ENCODE measurements at places on chromosomes 4 and X.

DNA sequence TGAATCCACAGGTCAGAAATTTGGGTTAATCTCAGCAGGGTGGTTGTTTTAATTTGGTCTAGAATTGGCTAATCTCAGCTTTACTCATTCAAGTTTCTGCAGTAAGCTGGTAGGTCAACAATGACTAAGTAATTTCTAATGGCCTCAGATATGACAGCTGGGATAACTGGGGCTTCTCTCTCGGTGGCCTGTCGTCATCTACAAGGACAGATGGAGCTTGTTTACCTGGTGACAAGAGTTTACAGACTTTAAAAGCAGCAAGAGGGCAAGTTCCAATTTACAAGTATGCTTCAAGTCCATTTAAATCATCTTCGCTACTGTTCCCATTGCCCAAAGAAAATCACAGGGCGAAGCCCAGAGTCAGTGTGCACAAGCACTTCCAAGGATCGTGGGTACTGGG, 453.9 kb downstream of the PDHA2 start:
- DNase-seq: no peak

DNA sequence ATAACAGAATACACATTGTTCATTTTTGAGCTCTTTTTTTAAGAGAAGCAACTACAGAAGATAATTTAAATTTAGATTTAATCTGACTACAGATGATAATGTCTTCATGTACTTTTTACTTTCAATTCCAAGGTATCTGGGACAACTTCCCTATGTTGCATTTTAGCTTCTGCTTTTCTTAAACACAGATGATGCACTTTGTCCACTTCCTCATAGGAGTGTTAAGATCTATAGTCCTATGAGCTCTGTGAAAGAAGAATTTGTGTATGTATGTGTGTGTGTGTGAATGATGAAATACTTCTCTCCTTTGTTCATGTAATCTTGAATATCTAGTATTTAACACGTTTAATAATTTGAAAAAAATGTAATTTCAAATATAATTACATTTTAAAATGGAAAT, 5.3 kb upstream of the FHIP1A start:
- no peak for DNase-seq

DNA sequence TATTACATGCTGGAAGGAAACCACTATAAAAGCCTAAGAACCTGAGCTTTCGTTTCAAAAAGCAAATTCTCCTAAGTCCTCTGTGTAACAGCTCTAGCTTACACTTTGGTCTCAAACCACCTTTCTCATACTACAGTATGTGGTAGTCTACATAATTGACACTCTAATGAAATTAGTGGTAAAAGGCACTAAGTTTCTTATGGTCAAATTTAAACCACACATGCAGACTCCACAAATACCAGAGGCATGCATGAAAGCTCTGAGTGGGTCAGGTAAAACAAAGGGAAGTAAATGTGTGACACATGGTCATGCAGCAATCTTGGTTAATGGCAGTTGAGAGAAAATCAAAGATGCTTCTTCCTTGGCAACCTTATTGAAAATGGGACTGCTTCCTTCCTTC, 187.8 kb downstream of the CCNG2 start:
- no peak for DNase-seq

- DNase-seq: no peak
Measured at GRCh38 chrX:115616943-115617563, 56.1 kb downstream of the PLS3 start.

DNA sequence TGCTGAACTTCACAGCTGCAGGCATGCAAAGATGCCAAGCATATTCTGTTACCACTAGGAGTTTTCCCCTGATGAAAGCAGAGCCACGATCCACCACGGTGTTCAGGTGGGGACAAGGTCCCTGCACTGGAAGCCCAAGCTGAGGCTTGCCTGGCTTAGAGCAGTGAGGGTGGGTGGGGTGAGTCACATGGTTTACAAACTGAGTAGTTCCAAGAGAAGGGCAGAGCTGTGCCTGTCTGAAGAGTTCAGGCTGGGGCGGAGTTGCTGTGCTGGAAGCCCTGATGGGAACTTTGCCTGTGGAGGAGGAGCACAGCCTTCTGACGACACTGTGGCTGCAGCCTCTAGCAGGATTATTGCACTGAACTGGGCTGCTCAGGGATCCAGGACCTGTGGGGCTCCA, 45.5 kb downstream of the FAM9B start:
- no peak for DNase-seq

DNA sequence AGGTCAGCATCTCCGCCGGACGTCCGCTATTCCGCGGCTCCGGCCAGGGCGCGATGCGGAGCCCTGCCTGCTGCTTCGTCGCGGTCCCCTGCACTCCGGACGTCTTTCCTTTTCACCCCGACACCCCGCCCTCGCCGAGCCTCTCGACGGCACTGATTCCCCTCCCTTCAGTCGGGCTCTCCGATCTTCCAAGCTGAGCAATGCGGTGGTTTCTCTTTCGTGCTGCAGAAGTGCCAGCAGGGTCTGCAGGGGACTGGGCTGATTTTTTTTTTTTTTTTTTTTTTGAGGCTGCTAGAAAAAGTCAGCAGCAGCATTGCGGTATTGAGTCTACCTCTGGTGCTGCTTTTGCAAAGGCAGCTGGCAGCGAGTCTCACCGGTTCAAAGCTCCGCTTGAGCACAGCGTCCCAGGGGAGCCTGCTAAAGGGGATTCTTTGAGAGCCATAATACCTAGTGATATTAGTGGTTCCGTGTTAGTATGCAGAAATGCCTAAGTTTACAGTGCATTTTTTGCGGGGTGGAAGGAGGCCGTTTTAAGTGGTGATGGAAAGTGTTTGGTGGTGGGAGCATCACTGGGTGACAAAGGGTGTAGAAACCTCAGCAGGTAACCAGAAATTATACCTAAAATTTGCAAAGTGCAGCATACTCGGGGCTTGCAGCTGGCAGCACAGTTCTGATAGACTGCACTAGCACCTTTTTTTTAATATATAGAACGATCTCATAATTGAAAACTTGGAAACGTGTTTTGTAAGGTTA, 969 bp downstream of the STIM2 start:
- DNase-seq: peak; percentile 57

GRCh38 chr4:7333801-7334421, 100.8 kb downstream of the PSAPL1 start:
- DNase-seq: no peak

DNA sequence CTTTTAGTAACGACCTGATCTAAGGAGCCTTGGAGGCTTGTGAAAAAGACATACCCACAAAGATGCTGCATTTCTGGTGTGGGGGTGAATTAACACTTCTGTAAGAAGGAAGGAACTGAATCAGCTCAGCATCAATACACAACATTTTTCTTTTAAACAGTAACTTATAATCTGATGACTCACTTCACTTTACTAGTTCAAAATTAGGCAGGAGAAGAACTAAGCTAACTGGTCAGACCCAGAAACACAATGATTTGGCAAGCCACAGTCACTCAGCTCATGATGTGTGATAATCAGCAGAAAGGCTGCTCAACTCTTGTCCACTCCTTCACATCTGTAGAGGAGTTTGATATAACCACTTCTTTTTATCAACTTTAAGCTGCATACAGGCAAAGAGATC, 4.6 kb downstream of the MMAA start:
- no peak for DNase-seq

DNA sequence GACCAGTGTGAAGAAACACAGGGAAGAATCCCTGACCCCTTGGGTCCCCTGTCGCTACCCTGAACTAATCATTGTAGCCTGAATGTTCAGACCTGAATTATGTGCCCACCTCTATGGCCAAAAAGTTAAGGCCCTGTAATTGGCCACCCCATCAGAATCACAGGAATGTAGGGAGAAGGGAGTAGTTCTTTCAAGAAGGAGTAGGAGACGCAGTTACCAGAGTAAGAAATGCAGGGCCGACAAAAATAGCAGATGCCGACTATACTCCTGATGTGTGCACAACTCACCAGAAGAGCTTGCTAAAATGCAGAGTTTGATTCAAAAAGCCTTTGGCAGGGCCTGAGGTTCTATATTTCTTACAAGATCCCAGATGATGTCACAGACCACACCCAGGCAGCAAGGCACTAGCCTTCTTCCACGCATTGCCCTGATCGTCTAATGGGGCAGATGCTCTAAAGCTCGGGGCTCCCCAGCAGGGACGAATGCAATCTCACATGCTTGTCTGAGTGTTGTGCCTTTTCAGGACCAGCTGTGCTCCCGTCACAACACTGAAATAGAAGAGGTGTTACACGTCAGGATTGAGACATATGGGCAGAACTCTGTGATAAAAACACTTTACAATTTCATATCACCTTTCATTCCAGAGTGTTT, 161.0 kb upstream of the FAM241A start:
- no peak for DNase-seq

DNA sequence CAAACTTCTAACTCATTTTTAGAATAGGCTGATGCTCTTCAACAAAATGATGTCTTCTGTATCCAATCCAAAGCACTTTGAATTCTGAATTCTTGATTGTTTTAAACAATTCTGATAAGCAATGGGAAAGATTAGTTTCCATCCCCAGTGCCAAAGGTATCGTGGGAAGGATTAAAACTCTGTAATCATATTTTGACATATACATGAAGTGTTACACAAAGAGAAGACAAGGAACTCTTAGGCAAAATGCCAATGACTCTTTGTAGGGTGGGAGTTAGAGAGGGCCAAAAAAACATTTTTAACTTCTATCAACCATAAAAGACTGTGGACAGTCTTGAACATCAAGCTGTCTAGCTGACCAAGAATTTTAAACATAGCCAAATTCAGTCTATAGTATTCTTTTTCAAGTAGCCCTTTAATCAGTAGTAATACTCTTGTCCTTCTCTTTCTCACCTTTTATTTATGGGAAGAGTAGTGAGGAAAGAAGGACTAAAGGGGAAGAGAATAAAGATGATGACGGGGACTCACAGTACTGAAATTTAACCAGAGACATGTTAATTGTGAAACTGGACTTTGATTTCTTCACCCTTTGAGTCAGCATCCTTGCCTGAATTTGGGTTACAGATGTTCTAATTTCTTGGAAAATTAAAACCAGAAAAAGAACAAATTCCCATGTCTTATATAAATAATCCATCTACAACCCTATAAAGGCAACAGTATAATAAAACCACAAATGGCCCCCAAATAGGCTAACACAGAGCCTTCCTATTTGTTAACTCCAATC, 51.8 kb upstream of the VEGFD start:
- DNase-seq: no peak

DNA sequence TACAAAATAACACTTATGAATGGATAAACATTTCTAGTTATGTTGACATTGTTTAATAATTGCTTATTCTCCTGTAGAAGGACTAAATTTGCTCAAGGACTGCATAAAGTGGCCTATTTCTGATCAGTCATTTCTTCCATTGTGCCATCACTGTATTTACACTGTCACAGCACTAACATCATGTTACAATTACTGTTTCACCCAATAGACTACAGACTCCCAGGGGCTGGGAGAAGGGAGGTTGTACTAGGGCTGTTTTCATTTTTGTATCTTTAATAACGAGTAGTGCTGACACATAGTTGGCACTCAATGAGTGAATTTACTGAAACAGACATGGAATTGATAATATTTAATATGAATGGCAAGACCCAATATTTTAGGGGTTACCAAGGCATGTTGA, 139.5 kb downstream of the SLC10A7 start:
- no peak for DNase-seq

GRCh38 chr4:105075045-105075444, 71.6 kb upstream of the TET2 start:
- DNase-seq: no peak

GRCh38 chr4:30767147-30767845, 47.1 kb downstream of the PCDH7 start:
- no peak for DNase-seq

DNA sequence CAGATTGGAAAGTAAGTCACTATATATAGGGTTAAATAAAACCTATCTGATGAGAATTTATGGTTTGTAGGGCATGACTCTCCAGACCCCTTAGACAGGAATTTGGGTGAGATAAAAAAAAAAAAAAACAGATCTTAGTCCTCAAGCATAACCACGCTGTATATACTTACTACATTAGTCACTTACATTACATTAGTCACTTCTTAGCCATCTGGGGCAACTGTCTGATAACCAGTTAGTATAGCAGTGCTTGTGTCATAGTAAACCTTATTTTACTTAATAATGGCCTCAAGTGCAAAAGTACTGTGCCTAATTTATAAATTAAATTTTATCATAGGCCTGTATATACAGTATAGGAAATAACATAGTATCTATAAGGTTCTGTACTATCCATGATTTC, 60.2 kb upstream of the RPS6KA6 start:
- no peak for DNase-seq

GRCh38 chr4:150039274-150040127, 38.7 kb upstream of the DCLK2 start:
- DNase-seq: no peak

- DNase-seq: no peak
Measured at GRCh38 chr4:53557669-53558064, 33.6 kb downstream of the LNX1 start.

DNA sequence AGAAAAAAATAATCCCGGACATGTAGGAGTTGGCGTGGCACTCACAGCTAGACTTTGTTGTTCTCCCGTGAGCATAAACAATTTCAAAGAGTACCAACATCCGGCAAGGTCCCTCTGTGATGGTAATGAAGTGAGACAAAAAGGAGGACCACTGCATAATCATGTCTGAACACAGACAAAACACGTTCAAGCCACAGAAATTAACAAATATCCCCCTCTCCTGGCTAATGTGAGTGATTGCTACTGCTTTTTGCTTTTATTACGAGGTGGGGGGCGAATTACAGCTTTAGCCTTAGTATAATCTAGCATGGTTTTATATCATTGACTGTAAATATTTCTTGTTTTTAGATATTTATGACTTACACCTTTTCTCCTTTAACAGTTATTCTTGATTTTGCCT, 118.5 kb downstream of the PLS3 start:
- no peak for DNase-seq

DNA sequence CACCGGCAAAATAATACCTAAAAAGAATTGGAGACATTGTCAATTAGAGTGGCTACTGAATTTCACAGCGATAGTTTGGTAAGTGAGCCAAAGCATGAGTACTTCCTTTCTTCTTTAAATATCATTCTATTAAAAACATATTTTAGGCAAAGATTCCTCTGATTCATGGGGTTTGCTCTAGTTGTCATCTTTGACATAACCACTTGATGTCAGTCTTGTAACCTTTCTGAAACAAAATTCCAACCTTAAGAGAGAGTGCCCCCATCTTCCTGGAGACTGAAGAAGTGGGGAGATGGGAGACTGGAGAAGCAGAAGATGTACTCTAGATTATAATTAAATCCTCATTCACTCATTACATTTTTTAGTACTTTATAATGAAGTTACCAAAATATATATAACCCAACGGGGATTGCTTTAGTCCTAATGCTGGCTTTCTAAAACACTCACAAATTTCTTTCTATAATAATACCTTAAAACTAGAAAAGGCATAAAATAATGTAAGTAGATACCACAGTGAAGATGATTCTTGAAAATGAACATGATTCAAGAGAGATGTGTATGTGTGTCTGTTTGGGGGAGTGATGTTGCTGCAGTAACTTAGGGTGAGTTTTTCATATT, 96.4 kb downstream of the EMCN start:
- DNase-seq: no peak

Measured in activated naive CD8-positive, alpha-beta T cell treated with anti-CD3 and anti-CD28 coated beads, Interleukin-2, amount 50 U/mL, for 16 hours (primary cell).